ENCODE measurements at places on chromosomes 1 and 21.

DNA sequence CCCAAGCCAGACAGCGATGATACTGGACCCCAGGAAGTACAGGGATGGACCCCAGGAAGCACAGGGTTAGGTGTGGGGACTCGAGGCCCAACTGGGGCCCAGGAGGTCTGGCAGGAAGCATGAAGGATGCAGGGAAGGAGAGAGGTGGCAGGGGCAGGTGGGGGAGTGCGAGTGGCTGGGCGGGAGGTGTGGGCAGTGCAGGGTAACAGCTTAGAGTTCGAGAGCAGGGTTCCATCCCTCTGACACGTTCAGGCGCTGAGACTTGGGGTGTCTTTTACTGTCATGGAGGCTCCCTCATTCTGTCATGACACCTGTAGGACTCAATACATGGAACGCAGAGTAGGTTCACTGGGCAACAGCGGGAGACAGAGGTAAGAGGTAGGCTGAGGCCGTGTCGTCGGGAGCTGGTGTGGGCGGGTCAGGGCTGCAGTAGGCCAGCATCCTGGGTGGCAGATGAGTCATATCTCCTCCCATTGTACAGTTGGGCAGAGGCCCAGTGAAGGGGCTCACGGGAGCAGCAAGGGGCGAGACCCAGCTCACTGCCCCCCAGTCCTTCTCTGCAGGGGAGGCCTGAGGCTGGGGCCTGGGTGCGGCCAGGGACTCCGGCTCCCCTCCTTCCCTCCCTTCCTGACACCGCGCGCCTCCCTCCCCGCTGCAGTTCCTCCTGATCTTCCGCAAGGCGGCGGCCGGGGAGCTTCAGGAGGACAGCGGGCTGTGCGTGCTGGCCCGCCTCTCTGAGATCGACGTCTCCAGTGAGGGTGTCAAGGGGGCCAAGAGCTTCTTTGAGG, 11.6 kb upstream of the CTRC start:
- no peak for DNase-seq

DNA sequence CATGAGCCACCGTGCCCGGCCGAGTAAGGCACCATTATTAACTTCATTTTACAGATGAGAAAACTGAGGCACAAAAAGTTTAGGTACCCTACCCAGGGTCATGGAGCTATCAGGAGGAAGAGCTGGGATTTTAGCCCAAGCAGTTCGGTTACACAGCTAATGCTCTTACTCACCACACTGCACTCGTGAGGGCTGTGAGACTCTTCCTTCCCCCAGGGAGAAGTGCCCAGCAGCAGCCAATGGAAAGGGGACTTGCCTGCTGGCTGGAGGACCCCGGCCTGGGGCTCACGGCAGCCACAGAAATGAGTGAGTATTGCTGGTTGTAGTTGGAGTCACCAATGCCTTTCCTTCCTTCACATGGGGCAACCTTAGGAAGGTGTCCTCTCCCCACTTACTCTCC, 5.2 kb upstream of the CSF1 start:
- DNase-seq, result no peak

GRCh38 chr21:25568246-25568645, 39.0 kb downstream of the MRPL39 start:
- peak; percentile 49 for DNase-seq

DNA sequence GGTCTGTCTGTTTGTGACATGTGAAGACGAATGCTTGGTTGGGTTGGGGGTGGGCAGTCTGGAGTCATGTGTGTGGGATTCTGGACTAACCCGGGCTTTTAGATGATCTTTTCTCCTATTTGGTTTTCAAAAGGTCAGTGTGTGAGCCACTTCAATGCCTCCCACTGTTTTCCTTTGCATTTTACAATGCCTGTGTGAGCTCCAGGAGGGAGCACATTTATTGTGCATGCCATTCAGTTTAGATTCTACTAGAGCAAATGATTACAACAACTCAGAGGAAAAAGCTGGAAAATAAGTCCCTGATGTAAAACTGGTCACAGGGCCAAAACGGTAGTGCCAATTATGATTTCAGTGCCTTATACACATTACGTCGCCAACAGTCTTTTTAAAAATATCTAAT, 90.9 kb downstream of the LYPLAL1 start:
- no peak for DNase-seq

DNA sequence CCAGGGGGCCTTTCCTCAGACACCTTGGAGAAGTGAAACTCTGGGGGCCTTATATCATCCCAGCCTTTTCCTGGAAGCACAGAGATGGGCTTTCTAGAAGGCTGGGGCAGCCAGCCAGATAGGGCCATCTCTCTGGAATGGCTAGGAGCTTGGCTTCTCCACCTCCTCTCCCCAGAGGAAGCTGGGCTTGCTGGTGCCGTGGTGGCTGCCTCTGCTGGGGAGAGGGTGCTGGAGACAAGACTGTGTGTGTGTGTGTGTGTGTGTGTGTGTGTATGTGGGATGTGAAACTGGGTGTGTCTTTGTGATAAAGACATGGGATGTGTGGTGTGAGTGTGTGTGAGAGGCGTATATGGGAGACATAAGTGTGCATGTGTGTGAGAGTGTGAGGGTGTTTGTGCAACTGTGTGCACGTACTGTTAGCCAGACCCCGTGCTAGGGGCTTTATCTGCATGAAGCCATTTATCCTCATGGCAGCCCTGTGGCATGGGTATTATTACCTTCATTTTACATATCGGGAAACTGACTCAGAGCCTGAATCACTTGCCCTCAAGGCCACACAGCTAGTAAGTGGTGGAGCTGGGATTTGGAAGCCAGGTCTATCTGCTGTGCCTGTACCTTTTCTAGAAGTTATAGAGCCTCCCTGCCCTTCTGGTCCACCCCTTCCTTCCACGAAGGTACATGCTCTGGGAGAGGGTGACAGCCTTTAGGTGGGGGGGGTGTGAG, 44.2 kb downstream of the PTPRU start:
- DNase-seq, result no peak

GRCh38 chr1:42403880-42404400, 23.3 kb downstream of the RIMKLA start:
- DNase-seq, result no peak

DNA sequence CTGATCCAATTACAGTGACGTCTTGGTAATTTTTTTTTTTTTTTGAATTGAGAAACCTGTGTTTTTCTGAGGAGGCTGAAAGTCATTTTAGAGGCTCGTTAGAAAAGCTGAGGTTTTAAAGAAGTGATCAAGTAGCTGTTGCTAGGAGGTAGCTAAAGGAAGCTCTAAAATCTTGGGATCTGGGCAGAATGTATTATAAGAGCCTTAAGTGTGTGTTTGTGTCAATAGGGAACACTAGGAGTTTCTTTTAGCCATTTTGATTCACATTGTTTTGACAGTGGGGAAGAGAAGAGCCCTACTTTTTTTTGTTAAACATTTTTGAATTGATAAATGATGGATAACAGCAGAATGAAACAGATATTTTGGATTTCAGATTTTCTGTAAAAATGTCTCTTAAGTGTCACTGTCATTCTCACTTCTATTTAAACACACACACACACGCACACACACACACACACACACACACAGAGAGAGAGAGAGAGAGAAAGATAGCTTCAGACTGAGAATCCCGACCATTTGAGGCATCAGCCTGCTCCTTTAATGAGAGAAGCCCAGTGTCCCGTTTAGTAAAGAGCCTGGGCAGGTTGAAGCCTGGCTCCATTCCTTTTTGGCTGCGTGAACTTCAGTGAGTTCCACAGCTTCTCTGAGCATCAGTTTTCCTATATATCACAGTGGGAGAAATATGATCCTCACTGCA, 79.1 kb upstream of the GPR88 start:
- DNase-seq, result no peak

- DNase-seq, result no peak
These were observed 34.5 kb upstream of the SERBP1 start for GRCh38 chr1:67464746-67465145.

- DNase-seq, result no peak
These were observed 3.1 kb downstream of the LORICRIN start for GRCh38 chr1:153262462-153263157.

- no peak for DNase-seq
These were observed 95.8 kb upstream of the USH2A start for GRCh38 chr1:216518844-216519627.

- DNase-seq, result no peak
These were observed 262.9 kb downstream of the CACNA1E start for GRCh38 chr1:181746224-181746623.

GRCh38 chr21:45282283-45283034, 5.2 kb downstream of the POFUT2 start:
- no peak for DNase-seq

All from activated naive CD4-positive, alpha-beta T cell treated with Interleukin-2 at 50 U/mL for 16 hours (primary cell).